T-helper 2 cell treated with Interferon-gamma antibody and Interleukin-4, amounts not matched to agents 5 μg/mL and 100 μg/mL, for 36 hours (primary cell): ENCODE measurements at places on chromosomes 4 and X.

DNA sequence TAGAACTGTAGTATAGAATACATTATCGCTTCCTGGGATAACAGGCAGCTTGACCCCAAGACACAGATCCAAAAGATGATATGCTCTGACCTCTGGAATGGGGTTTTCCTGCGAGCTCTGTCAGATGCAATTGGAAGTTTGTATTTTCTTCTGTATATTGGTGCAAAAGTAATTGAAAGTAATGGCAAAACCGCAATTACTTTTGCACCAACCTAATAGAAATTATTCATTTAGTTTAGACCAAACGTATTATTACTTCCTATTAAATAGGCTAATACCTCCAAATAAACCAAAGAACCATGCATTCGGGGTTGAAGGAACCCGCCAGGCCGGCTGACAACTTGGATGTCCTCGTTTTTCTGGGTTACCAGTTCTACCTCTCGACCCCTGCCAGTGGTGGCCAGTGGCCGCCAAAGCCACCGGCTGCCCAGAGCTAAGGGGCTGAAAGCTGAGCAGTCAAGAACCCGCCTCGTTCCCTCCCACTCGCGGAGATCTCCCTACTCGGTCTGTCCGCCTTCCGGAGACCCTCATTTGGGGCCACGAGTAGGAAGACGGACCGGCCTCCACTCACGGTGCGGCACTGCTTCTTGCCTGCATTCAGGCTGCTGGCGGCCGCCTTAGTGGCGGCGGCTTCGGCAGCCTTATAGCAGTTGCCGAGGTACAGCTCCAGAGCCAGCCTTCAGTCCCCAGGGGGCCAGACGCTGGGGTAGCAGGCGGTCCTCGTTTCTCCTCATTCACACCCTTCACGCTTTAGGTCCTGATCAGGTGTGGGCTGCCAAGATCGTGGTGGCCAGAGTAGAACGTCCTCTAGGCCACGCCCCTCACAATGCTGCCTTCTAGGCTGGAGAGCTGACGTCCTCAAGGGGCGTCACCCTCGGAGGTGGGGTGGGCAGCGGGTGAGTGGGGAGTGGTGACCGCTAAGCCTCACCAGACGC, 121.9 kb downstream of the RBMX2 start:
- DNase-seq: no peak

- DNase-seq: no peak
Observed at GRCh38 chr4:183766140-183766539, 107.0 kb downstream of the TRAPPC11 start.

GRCh38 chrX:115949900-115950822, 220.4 kb upstream of the AGTR2 start:
- DNase-seq: no peak

DNA sequence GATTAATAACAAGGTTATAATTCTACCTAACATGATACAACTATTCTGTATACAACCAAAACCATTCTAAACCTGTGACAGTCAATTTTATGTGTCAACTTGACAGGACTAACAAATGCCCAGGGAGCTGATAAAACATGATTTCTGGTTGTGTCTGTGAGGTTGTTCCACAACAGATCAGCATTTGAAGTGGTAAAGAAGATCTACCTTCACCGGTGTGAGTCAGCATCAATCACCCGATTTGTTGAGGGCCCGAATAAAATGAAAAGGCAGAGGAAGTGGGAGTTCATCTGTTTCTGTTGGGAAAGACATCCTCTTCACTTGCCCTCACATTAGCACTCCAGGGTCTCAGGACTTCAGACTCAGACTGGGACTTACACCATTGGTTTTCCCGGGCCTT, 187.9 kb downstream of the MAB21L2 start:
- no peak for DNase-seq

DNA sequence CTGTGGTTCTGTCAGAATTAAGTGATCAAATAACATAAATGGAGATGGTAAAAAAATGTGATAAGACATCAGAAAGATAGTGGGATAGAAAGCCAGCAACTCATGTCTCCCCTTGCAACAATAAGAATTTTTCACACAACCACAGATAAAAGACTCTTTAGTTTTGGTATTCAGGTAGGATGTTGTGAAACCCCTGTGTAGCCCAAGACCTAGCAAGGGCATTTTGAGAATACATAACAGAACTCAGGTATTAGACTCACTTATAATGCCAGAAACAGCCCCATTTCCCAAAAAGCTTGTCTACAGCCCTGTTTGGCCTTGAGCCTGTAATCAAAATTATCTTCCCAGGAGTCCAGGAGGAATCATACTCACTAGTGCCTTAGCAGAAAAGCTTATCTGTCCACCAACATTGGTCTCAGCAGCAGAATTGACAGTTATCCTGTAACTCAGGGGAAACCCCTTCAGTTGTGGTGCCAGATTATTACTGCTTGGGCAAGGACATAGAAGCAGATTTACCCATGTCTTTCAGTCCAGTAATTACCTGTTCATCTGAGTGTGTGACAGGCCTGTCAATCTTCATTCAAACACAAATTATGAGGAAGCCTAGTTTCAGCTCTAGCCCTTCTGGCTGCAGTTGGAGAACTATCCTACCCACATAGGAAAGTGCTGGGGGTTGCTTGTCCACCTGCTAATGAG, 41.0 kb upstream of the UGT2B17 start:
- no peak for DNase-seq

DNA sequence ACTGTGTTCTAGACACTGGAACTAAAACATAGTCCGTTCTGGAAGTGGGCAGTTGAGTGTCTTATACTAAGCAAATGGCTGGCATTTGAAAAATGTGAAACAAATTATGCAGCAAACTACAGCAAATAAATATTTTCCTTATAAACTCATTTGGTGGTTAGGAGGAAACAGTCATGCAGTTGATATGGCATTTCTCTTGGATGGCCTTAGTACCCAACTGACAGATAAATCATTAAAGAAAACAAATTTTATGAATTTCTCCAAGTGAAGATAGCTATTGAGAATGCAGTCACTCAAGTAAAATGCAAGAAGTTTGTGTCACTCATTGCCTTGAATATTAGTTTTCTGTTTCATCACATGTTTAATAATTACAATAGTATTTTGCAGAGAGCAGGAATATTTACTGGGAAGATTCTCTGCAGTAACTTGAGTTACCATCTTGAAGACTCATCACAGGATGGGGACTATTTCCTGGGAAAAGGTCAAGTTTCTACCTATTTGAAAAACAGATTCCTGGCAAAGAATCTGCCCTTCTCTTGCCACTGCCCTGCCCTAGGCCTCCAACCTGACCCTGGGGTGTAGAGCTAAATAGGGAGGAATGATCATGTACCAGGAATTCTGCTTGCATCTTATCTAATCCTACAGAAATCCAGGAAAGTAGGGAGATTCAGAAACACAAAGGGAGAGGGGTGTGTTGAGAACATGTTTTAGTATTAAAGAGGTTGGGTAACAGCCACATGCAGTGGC, 105.9 kb downstream of the SH3RF1 start:
- DNase-seq: no peak

GRCh38 chr4:10180927-10181744, 64.5 kb upstream of the WDR1 start:
- peak; percentile 45 for DNase-seq

GRCh38 chr4:124201636-124202035, 510.9 kb downstream of the ANKRD50 start:
- DNase-seq: no peak

DNA sequence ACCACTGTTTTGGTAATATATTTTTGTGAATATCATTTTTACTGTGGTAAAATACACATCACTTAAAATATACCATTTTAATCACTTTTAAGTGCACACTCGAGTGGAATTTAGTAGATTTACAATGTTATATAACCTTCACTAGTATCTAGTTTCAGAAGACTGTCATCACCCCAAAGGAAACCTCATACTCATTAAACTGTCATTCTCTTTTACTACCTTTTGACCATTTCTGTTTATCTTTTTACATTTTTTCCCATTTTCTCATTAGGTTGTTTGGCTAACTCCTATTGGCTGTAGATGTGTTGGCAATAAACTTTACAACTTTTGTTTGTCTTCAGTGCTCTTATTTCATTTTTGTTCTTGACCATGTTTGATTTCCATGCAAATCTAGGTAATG, 1168.3 kb upstream of the PCDH7 start:
- DNase-seq: no peak

DNA sequence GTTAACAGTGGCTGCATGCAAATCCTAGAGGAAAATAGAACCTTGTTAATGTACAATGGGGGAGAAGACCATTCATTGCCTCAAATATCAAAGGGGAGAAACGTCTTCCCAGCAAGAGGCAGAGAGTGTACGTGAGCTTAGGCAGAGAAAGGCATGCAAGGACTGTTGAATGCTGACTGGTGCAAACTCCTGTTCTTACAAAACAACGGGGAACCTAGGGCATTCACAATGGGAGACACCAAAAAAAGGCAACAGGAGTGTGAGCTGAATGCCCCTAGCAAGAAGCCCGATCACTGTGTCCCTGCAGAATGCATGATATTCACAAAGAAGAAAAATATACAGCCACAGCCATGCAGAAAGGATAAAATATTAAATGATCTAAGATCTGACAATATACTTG, 184.9 kb downstream of the NSUN7 start:
- DNase-seq: no peak

DNA sequence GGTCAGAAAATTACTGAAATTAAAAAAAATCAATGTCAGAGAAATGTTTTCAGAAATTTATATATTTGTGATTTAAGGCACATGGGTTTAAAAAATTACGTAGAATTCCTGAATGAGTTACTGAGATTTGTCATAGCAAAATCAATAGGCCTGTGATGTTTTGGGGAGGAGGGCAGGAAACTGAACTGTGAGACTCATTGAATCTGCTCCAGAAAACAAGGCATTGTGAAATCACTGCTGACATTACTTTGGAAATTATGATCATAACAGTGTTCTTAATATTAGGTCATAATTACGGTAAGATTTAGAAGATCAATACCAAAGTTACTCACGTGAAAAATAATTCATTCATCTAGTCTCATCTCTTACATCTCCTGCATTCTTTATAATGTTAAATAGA, 5.3 kb downstream of the FGF5 start:
- DNase-seq: no peak

- DNase-seq: no peak
Observed at GRCh38 chrX:143754183-143754582, 33.6 kb upstream of the SPANXN2 start.

DNA sequence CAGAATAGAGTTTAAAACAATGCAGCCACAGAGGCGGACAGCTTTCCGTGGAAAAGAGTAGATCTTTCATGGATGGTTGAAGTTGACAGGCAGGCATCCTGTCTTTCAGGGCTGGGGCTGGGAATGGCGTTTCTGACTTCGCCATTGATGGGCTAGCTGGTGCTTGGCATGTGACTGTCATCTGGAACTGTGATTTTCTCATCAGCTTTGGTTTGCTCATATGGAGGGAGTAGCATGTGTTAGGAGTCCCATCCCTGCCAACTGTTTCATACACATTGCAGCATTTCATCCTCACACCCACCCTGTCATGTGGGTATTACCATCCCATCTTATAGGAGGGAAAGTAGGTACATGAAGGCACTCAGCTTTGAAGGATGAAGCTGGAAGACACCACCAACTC, 49.2 kb upstream of the STX18 start:
- DNase-seq: no peak

- DNase-seq: peak; percentile 25
Observed at GRCh38 chrX:115560978-115561604, at the start of gene PLS3. Gene PLS3 (plus strand): TSS chrX:115561174. CDS start chrX:115610251, 49,077 bp downstream.

DNA sequence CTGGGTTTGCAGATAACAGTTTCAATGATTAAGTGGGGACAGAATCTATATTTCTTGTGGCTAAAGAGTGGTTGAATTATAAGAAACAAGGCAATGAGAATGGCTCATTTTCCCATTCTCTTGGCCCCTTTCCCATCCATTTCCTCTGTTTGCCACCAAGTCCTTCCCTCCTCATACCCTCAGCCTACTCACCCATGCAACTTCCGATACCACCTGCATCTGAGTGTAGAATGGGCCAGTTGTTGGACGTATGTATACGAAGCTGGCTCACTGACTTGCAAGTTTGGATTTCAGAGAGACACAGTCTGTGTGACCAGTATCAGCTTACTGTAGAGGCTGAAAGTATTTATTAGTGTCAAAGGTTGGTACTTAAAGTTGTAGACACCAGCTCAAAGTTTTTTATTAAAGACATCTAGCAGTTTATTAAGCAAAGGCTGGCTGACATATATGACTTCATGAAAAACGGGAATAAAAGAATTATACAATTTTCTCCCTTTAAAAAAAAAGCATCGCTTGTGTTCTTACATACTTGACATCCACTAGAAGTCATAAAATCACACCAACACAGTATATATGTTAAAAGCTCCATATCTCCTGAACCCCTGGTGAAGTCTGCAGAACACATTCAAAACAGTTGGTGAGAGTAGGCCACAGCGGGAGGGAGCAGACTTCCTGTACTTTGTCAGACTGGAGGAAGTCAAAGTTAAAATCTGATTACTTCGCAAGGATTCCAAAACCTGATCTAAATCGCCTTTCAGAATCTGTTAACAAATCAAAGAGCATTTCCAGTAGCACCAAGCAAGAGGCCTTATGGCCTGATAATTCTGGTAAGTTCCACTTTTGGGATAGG, 22.4 kb upstream of the STIM2 start:
- no peak for DNase-seq

DNA sequence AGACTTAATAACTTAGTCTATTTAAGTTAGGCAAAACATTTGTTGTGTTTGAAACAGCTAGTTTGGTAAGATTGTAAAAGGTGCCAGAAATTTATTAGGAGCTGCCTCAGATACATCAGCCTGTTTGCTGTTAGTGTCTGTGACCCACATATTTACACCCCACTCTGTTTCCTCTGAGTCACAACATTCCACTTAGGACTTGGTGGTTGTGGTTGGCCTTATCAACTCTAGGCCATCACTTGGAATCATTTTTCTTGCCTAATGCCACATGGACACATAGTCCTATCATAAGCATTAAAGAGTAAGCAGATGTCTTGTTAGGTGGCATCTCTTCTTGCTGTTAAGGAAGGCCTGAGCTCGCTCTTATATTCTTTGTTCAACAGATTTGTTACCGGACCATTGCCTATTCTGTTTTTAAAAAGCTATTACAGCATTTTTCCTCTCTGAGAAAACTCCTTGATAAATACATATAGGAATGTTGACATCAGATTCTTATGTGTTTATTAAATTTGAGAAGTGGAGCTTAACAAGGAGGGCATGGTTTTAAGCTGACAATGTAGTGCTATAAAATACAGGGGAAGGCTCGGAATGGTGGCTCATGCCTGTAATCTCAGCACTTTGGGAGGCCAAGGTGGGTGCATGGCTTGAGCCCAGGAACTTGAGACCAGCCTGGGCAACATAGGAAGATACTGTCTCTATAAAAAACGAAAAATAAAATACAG, 51.2 kb upstream of the PGRMC2 start:
- DNase-seq: no peak

- DNase-seq: no peak
Observed at GRCh38 chrX:139508099-139508498, 22.4 kb upstream of the F9 start.

- DNase-seq: no peak
Observed at GRCh38 chr4:94759767-94760211, 2.0 kb downstream of the BMPR1B start.

DNA sequence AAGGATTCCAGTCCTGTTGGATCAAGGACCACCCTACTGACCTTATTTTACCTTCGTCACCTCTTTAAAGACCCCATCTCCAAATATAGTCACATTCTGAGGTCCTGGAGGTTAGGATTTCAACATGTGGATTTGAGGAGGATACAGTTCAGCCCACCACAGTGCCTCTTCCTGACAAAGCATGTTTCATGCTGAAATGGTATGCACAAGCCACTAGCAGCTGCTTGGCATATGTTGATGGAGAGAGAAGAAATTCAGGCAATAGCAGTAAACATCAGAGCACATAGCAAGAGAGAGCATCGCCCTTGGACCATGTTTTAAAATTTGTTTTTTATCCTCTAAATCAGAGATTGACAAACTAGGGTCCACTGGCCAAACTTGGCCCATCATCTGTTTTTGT, 172.1 kb downstream of the PRKX start:
- DNase-seq: no peak

- no peak for DNase-seq
Observed at GRCh38 chr4:174230680-174231079, 52.8 kb downstream of the FBXO8 start.
